ENCODE measurements at places on chromosomes 7 and 10.

DNA sequence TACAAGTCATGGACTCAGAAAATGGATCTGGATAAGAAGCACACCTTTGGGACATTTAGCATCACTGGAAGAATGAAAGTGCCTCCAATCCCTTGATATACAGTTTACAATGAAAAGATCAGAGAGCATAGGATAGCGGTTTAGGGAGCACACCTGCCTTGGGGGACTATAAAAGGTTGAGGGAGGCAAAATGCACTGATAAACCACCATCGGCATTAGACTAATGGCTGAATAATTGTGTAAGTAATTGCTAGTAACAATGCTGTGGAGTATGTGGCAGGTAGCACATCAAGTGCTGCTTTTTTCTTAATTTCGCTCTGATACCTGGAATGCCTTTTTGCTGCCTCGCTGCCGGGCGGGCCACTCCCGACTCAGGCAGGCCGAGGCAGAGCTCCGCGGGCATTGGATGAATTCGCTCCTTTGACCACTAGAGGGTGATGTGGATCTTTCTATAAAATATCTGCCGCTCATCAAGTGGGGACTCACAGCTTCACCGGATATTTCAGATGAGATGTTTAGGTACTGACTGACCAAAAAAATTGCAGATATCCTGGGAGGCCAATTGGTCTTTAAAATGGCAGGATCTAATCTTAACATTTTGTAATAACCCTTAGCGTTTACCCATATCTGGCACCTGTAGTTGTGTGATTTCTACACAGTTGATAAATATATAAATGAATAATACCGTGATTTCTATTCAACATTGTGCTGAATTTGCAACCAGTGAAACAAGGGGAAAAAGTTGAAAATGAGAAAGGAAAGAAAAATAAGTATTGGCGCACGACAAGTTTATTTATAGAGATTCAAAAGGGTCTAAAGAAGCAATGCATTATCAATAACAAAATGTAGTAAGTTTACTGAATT lies 116.8 kb upstream of the PRSS1 start:
- DNase-seq: peak; percentile 14

DNA sequence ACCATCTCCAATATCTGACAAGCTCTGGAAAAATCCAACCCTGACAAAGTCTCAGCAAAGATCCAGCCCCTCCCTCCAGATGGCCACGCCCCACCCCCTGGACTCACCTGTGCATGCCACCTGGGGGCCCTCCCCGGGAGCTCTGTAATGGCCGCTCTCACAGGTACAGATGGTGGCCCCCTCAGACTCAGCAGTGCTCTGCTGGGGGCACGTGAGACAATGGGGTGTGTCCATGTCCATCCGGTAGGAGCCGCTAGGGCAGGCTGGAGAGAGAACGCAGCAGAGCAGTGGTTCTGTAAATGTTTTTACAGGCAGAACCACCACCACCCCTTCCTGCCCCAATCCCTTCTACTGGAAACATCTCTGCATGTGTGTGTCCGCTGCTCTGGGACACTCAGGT lies 9.5 kb downstream of the EPHA1 start:
- DNase-seq: no peak

DNA sequence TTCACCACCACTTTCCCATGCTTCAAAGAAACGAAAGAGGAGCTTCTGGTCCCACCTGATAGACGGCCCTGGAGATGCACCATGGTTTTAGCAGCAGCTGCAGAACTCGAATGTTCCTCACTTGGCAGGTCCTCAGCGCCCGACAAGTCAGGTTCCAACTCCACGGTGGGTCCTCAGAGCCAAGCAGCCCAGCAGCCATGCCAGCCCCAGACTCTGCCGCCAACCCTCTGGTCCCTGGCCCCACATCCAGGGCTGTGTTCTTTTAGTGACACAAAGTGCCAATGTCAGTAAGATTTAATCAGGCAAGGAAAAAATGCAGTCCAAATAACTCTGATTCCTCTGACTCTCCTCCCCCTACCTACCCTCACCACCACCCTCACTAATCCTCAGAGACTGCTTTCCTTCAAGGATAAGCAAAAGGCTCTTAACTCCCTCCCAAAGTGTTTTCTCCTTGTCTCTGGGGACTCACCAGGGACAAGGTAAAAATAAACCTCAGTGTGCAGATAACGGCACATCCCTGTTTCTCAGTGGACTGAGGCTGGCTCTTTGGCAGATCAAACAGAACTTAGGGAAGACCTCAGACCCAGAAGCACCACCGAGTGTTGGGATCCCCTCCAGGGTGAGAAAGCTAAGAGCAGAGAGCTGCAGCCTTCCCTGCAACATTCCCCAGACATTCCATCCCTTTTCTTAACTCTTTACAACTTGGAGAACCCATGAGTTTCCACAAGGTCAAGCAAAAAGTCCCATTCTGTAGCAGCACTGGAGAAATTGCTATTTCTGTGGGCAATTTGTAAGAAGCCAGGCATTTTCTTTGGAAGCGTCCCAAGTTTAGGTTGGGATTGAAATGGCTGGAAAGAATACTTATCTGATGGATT lies 358.9 kb downstream of the FRMD4A start:
- no peak for DNase-seq

DNA sequence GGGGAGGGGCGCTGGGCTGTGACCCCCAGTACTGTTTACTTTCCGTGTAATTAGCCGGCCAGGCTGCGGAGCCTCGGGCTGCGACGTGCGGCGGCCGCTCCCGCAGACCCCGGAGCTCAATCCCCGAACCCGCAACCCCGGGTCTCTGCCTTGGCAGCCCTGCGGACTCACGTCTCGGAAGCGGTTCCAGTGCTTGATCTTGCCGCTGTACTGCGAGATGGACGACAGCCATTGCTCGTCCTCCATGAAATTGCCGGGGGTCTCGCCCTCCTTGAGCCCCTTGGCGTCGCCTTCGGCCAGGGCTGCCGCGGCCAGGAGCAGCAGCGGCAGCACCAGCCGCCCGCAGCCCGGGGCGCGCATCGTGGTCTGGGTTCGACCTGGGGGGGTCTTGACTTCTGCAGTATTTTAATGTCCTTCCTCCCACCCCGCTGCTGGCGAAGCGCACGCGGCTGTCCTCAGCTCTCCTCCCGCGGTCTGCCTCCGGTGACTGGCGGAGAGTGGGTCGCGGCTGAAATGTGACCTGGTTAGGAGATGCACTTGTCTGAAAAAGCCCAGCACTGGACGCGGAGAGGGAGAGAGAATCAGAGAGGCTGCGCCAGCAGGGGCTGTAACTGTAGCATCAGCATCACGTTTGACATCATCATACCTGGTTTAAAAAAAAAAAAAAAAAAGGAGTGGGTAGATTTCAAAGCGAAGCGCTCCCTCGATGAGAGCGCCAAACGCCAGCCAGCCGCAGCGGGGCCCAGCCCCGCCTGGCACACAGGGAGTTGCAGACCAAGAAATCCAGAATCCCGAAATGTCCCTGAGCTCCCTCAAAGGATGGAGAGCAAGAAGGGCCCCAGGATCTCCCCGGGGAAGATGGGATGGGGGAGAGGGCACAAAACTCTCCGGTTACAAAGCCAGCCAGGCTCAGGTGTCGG lies at the start of gene SPOCK2:
Gene SPOCK2, minus strand, starts transcription at position 583 of the 920 bp plus-strand sequence. Its CDS starts 223 bp downstream, at position 360.
- no peak for DNase-seq

DNA sequence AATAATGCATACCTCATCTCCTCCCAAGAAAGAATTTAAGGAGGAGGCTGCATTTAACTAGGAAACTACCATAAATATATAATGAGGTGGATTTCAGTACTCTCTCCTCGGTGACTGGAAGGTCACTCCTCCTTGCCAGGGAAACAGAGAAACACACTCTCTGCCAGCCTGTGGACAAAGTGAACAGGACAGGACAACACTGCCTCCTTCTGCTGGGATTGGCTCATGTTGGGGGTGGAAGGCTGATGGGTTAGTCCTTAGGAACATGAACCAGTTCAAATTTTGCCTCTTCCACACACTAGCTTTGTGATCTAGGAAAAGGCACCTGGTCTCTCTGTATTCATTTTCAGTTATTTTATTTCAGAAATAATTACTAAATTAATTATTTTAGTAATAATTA lies 50.6 kb upstream of the STEAP4 start:
- no peak for DNase-seq
